ENCODE measurements at places on chromosomes 1 and 21.

GRCh38 chr1:40438391-40439015 lies 11.8 kb upstream of the ZFP69B start:
- DNase-seq = peak; percentile 30

GRCh38 chr1:109338091-109338490 lies 31.3 kb upstream of the MYBPHL start:
- DNase-seq = no peak

- DNase-seq = no peak
Observed at GRCh38 chr1:181173761-181174447, 85.4 kb downstream of the IER5 start.

GRCh38 chr1:60111716-60112115 lies 38.1 kb upstream of the C1orf87 start:
- no peak for DNase-seq

- DNase-seq = peak; percentile 95
Observed at GRCh38 chr21:37658817-37659458, 257.3 kb downstream of the KCNJ6 start.

DNA sequence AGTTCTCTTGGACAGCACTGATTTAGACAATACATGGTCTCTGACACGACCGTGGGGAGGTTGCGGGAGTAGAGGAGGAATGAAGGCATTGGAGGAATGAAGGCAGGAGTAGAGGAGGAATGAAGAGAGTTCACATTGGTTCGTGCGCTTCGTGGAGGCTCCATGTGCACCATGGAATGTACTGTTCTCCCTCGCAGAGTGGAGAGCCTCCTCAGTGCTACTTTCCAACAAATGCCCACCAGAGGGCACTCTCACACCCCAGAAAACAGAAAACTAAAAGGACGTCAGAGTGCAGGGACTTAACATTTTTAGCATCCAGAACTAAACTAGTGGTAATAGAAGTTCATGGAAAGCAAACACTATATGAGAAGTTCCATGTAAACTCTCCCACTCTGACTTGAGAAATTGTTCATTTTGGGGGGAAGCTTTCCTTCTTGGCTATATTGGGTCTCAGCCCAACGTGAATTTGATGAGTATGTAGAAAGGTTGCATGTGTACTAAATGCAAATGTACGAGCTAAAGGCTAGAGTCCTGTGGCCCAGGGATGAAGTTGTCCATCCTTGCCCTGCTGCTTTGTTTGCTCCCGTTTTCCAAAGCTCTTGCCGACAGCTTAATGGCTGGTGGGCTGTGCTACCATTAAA lies 211.6 kb downstream of the LMX1A start:
- DNase-seq = peak; percentile 58

Data from bronchial epithelial cell (primary cell).